ENCODE measurements at places on chromosomes 5 and 9.

DNA sequence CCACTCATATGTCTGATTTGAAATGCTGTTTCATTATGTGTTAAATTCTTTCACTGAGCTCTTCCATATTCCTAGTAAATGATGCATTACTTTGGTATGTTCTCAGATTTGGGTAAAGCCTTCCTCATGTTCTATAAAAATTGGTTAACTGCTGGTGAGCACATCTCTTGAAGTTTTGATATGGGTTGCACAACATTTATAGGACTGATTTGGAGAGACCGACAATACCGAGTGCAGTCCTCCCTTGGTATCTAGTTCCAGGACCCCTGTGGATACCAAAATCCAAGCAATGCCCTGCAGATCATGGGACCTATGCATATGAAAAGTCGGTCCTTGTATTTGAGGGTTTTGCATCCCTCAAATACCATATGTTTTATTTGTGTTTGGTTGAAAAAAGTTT is 37.8 kb downstream of the WDR36 start:
- DNase-seq = no peak

GRCh38 chr9:17532461-17532860 is 46.4 kb upstream of the SH3GL2 start:
- DNase-seq = no peak

DNA sequence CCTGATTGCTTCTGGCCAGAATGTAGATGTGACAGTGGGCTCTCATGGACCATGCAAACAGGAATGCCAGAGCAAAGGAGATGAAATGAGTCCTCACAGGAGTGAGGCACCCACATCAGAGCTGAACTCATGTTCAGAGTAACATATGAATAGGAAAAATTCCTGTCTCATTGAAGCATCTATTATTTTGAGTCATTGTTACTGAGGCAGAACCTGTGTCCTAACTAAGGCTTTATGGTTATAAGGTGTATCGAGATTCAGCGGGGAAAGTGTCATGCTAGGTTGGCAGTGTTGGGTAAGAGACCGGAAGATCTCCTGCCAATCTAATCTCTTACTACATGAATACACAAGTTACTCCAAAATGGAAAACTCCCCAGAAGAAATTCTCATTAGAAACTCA is 304.1 kb downstream of the TRPM3 start:
- DNase-seq = no peak

DNA sequence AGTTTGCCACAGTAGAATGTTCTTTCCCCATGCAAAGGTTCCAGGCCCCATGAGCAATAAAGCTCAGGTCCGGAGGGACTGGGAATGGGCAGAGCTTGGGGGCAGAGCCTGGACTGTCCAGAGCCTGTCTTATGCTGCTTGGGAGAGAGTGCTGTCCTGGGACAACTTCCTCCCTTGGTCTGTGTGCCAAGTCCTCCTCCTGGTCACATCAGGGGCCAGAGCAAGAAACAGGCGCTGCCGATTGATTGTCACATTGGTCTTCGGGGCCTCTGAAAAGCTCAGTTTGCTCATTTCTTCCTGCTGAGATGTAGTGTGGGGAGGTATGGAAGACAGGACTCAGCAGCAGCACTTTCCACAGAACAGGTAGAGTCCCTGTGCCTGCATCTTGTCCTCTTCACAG is 54.0 kb upstream of the FCN1 start:
- DNase-seq = no peak

- no peak for DNase-seq
Observed at GRCh38 chr9:32631991-32632390, 3.5 kb downstream of the TAF1L start.
